Retinal pigment epithelial cell (primary cell): ENCODE measurements at places on chromosomes 6 and 20.

DNA sequence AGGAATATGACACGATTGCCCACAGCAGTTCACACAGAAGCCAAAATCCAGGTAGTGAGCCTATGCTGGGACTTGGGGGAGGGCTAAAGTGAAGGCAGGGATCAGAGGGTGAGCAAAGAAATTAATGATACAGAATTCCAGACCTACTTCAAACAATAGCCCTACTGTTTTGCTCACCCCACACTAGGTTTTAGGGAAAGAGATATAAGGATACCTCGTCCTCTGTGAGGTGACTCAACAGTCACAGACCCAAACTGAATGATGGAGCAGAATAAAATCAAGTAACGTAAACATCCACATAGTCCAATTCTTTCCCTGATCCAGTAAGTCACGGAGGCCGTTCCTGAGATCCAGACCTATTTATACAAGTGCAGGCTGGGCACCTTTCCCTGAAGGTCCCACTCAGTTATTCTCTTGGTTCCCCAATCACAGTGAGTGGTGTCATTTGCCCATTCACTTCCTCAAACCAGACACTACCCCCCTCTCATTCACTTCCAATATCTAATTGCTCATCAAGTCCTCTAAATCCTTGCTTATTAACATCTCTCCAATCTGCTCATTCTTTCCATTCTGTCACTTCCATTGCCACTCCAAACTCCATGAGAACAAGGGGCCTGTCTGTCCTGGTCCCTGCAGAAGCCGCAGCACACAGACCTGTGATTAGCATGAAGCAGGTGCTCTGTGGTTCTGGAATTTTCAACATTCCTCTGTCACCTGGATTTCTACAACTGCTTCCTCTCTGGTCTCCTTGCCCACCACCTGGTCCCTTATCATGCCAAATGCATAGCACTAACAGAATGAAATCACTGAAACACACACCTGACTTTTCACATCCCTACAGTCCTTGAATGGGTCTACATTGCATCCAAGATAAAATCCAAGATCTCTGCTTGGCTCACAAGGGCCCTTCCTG, 55.9 kb downstream of the ATXN1 start:
- no peak for DNase-seq

- DNase-seq: no peak
Measured at GRCh38 chr6:18920701-18921100, 533.6 kb downstream of the RNF144B start.

GRCh38 chr20:47421076-47421475, 64.6 kb upstream of the ZMYND8 start:
- no peak for DNase-seq

DNA sequence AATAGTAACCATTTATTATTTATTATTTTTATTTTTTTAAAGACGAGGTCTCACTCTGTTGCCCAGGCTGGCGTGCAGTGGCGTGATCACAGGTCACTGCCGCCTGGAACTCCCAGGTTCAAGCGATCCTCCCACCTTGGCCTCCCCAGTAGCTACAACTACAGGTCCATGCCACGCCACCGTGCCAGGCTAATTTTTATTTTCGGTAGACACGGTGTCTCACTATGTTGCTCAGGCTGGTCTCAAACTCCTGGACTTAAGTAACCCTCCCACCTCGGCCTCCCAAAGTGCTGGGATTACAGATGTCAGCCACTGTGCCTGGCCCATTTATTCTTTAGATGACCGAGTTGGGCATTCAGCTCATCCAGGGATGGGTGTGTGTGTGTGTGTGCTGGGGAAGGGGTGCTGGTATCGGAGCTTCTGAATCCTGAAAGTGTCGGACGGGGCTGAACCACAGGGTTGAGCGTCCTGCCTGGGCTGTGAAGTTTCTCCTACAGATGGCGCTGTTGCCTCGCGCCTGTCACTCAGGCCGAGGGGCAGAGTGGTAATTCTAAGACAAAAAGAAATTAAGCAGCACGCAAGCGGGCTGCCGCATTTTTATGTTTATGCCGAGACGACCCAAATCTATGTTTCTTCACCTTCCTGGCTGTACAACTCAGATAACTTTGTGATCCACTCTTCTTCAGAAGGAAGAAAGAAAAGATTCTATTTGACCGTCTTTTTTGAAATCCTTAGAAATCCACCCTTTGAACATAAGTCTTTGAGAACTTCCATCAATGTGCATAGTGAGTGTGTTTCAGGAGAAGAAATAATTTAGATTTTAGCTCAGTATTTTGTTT, 252.8 kb downstream of the CDH26 start:
- DNase-seq: no peak

GRCh38 chr20:61991476-61991875, 74.2 kb downstream of the TAF4 start:
- no peak for DNase-seq

GRCh38 chr6:48766349-48766748, 655.4 kb upstream of the PTCHD4 start:
- DNase-seq: no peak

DNA sequence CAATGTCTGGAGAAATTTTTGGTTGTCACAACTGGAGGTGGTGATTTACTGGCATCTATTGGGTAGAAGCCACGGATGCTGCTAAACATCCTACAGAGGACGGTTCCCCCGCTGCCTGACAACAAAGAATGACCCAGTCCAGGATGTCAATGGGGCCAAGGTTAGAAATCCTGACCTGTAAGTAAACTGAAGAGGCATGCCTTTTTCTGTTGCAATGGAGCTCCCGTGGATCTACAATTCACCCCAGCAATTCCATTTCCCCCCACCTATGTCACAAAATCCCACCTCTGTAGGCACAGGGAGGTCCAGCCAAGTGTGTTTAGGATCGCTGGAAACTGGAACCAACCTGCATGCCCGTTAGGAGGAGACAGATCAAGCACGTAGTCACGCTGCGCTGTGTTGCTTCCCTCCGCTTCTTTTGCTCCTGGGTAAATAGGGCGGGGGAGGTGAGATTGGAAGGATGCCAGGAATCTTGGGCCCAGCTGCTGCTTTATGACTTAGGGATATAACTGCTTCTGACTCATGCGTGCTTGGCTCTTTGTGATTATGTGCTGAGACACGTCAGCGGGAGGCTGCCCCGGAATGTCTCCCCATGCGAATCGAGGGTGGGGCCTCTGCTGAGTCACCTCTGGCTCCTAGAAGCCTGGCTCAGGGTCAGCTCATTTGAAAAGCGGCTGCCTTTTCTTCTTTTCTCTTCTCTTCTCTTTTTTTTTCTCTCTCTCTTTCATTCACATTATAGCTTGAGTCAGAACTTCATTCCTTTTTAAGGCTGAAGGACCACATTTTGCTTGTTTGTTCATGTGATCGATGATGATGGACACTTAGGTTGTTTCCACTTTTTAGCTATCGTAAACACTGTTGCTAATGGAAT, 12.4 kb upstream of the PEDS1 start:
- DNase-seq: peak; percentile 100
